Stimulated activated CD8-positive, alpha-beta memory T cell treated with anti-CD3 and anti-CD28 coated beads, Interleukin-4, amount 100 ng/mL, for 1 hour (primary cell): ENCODE measurements at places on chromosomes 3 and 15.

DNA sequence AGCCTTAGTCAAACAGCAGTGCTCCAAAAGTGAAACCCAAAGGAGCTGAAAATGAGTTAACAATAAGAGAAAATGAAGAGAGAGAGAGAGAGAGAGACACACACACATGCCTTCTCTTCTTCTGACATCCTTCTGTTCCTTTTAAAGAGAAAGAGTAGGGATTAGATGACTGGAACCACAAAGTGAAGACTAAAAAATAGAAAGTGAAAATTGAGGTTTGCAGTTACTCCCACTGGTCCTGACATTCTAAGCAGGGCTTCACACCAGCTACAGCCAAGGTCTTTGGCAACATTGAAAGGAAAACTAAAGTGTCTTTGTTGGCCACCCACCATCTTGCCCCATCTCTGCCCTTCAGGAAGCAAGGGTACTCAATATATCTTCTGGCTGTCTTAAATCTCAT is 59.2 kb downstream of the USP50 start:
- DNase-seq, result no peak

DNA sequence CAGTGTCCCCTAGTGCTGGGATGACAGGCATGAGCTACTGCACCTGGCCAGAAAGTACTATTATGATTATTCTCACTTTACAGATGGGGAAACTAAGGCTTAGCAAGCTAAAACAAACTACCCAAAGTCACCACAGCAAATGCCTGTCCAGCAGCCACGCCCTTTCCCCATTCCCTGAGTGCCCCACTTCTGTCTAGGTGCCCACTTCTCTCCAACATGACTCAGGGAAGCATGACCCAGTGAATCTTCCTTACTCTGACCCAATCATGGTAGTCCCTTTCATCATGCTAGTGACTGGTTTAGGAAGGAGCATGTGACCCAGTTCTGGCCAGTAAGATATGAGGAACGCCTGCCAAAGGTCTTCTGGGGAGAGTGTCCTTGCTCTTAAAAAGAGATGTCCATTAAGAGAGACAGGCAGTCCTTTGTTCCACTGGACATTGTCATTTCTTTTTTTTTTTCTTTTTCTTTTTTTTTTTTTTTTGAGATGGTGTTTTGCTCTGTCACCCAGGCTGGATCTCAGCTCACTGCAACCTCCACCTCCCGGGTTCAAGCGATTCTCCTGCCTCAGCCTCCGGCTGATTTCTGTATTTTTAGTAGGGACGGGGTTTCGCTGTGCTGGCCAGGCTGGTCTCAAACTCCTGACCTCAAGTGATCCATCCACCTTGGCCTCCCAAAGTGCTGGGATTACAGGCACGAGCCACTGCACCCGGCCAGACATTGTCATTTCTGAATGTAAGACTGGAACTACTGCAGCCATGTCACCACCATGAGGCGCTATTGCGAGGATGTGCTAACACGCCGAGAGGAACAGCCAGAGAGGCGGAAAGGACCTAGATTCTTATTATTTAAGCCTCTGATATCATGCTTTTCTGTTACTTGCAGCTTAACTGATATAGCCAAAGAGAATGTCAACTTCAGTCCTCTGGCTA is 19.8 kb downstream of the MEGF11 start:
- no peak for DNase-seq

GRCh38 chr3:103440539-103441203 is 1005.9 kb downstream of the ZPLD1 start:
- no peak for DNase-seq

DNA sequence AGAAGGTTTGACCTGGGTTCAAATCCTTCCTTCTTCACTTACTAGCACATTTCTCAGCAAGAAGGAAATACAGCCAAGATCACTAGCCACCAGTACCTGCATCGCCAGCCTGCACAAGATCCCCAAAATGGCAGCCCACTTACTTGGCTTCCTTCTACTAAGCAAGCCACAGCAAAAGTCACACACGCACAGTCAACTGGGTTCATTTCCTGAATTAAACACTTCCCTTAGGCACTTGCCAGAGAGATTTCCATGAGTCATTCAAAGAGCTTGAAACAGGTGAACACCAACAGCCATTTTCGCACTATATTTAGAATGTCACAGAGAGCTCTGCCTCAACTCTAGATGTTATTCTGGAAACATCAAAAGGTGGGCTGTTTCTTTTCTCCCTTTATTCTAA is 42.6 kb downstream of the MGLL start:
- DNase-seq, result no peak

DNA sequence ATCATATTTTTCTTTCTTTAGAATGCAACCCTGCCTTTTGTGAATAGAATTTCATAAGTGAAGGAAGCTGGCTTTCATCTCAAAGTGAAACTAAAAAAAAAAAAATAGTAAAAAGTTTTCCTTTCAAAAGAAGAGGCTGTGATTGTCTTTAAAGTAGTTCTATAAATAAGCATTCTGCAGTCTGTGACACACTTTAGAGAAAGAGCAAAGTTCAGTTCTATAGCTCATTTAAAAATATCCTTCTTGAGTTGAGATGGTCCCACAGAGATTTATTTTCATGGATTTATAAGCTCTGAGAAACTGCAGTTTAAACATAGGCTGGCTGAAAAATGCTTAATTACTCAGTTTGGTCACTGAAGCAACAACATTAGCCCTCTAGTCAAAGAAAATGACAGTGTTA is 36.1 kb upstream of the CNTN6 start:
- no peak for DNase-seq

- DNase-seq, result no peak
These were observed 22.5 kb upstream of the PPIB start for GRCh38 chr15:64185146-64185911.
